ENCODE measurements at places on chromosomes 5 and 9. TPM values are rescaled to one million over a fixed set of nuclear protein-coding genes. Genes with fewer than 3 reads are reported as not detected.

DNA sequence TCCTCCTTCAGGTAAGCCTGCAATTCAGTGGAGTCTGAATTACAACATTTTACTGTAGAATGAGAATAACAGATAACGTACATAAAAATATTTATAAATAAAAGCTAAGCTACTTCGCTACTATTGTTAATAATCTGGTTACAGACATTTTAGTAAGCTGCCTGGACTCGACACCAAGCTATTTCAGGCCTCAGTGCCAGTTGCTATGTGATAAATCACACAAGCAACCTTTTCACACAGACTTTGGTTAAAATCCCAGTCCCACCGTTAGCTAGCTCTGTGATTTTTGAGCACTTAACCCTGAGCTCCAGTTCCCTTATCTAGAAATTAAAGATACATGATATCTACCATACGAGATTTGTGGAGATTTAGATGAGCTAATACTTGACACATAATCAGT, 99.9 kb downstream of the RFK start:
- no peak for DNase-seq

GRCh38 chr5:37121027-37121426, 128.1 kb downstream of the CPLANE1 start:
- no peak for DNase-seq

GRCh38 chr5:67677422-67677970, 480.9 kb upstream of the CD180 start:
- no peak for DNase-seq

- DNase-seq, result no peak
Measured at GRCh38 chr9:137435980-137436760, 5.0 kb downstream of the ENTPD8 start.

DNA sequence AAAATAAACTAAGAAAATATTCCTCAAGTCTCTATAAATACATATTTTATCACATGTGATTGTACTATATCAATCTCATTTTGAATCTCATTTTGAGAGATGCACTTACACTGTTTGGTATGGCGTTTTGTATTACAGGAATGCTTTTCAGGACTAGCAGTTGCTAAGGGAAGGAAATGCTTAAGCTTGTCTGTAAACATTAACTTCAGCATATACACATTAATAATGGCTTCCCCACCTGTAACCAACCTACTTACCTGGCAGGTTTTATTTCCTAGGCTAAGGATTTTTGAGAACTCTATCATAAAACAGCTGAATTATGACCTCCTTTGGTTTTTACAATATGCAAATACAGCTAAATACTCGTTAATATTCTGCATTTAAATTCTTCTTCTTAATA, 141.0 kb upstream of the GRHPR start:
- DNase-seq, result no peak

- DNase-seq, result no peak
Measured at GRCh38 chr5:96961053-96961452, 25.2 kb downstream of the LNPEP start.

DNA sequence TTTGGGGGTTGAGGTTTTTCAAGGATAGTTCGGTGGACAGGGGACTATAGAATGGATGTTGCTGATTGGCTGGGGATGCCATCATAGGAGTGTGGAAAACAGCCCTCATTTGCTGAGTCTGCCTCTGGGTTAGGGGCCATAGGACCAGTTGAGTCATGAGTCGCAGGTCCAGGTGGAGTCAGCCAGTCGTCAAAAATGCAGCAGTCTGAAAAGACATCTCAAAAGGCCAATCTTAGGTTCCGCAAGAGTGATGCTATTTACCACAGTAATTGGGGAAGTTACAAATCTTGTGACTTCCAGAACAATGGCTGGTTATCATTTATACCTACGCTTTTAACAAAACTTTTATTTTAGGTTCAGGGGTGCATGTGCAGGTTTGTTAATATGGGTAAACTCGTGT, 276.0 kb upstream of the DMRT1 start:
- DNase-seq, result no peak

GRCh38 chr9:137760426-137760825, 117.2 kb upstream of the CACNA1B start:
- DNase-seq, result no peak

DNA sequence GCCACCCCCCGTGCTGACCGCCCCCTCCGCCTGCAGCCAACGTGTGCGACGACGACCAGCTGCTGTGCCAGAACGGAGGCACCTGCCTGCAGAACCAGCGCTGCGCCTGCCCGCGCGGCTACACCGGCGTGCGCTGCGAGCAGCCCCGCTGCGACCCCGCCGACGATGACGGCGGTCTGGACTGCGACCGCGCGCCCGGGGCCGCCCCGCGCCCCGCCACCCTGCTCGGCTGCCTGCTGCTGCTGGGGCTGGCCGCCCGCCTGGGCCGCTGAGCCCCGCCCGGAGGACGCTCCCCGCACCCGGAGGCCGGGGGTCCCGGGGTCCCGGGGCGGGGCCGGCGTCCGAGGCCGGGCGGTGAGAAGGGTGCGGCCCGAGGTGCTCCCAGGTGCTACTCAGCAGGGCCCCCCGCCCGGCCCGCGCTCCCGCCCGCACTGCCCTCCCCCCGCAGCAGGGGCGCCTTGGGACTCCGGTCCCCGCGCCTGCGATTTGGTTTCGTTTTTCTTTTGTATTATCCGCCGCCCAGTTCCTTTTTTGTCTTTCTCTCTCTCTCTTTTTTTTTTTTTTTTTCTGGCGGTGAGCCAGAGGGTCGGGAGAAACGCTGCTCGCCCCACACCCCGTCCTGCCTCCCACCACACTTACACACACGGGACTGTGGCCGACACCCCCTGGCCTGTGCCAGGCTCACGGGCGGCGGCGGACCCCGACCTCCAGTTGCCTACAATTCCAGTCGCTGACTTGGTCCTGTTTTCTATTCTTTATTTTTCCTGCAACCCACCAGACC, 80.2 kb downstream of the NTNG2 start:
- no peak for DNase-seq

DNA sequence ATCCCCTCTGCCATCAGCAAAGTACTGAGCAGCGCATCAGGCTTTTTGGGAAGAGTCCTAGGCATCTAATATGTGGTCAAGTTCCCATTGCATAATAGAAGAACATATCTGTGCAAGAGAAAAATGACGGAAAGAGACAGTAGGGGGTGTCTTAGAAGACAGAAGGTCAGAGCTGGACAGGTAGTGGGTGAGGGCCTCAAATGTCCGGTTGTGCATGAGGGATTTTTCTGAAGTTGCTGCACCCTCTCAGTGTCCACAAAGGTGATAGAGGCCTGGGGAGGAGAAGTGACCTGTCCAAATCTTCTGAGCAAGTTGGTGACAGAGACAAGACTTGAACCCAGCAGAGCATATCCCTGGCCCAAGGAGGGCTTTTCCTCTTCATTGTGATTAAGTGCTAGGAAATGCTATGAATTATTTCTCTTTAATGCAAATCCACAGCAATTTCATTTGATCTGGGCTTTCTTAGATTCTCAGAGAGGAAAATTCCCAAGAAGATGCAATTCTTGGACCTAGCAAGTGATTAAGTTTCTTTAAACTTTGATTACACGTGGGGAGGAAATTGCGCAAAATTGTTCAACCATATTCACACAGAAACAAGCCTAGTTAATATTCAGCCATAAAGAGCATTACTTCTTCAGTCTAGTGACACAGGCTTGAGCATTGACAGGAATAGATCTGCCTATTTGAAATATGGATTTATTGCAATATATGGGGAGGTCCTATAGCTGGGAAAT, at the start of gene OR2S2:
TSS of gene OR2S2 (minus strand) at position 51 of the 734 bp plus-strand sequence. CDS start 56 bp downstream, outside the sequence.
- DNase-seq, result no peak

The MARVELD2 gene
- total RNA-seq, result not detected

The PTBP3 gene
- total RNA-seq, result 42.7 TPM

The PCDHB2 gene
- total RNA-seq, result 1.8 TPM

Measured in SK-MEL-5 (cell line).